ENCODE measurements at places on chromosomes 13 and 19.

- no peak for DNase-seq
These were observed 25.0 kb upstream of the LAMP1 start for GRCh38 chr13:113272031-113272430.

DNA sequence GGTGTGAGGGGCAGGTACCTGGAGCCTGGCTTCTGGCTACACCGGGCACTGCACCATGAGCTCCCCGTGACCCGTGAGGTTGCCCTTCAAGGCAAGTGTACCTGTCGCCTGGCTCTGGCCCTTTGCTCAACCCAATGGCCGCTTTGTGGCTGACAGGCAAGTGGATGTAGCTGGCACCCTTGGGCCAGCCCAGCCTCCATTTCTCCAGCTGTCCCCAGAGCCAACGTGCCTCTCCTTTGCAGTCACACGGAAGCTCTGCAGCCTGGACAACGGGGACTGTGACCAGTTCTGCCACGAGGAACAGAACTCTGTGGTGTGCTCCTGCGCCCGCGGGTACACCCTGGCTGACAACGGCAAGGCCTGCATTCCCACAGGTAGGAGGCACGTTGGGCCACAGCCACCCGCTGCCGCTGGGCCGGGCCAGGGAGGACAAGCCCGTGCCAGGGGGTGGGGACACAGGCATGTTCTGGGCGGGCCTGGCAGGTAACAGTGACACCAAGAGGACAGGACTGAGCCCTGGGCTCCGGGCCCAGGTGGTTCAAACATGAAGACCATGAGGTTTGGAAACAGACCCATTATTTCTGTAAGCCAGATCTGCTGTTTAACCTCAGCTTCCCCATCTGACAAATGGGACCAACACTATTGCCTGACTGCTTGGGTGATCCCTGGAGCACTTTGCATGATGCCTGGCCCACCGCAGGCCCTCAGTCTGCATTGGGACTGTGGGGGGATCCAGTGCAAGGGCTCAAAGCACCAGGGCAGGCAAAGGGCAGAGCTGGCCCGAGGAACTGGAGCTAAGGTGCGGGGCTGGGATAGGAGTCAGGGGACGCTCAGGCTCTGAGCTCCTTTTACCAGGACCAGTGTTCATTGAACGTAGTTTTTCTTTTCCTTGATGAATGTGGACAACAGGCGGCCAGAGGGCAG is 17.5 kb upstream of the PROZ start:
- no peak for DNase-seq

DNA sequence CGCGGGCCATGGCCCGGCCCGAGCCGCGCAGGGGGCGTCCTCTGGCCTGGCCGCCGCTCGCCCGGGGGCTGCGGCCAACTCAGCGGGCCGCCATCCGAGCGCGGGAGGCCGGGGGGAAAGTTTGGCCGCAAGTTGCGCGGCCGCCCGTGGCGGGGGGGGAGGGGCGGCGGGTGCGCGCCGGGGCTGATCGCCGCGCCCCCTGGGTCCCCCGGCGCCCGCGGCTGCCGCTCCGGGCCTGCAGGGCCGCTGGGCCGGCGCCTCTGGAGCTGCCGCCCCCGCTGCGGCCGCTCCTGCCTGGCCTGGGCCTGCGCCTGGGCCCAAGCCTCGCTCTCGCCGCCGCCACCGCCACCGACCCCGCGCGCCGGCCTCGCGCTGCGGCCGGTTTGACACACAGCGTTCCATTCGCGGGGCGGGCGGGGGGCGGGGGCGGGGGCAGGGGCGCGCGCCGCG is at the start of gene NR2F6:
Gene NR2F6 (minus strand): TSS at position 385 of the 450 bp plus-strand sequence. CDS start 699 bp downstream, outside the sequence.
- DNase-seq: no peak

DNA sequence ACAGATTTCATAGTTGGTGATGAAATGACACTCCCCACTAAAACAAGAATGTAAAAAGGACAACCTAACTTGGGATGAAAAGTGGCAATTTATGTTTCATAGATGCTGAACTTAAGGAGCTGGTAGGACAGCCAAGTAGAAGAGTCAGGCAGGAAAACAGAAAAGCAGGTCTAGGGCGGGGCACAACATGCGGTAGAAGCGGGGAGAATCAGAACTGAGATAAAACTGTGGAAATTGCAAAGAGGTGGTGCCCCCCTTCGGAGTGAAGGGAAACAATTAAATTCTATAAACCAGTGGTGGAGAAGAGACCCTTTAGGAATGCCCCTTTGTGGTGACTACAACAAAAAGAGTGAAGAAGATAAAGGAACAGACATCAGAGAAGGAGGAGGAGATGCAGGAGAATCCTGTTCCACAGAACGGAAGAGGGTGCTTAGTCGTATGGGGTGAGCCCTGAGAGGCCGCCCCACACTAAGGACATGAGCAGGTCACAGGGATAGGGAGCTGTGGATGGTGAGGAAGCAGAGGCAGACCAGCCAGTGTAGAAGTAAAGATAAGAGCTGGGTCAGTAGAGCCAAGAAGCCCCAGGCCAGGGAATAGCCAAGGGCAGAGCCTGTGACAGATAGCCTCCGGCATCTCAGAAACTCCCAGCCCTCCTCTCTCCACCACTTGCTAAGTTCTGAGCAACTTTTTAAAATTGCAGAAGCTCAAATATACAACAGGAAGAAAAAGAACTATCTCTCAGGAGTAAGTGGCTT is 100.3 kb upstream of the DOCK9 start:
- no peak for DNase-seq

DNA sequence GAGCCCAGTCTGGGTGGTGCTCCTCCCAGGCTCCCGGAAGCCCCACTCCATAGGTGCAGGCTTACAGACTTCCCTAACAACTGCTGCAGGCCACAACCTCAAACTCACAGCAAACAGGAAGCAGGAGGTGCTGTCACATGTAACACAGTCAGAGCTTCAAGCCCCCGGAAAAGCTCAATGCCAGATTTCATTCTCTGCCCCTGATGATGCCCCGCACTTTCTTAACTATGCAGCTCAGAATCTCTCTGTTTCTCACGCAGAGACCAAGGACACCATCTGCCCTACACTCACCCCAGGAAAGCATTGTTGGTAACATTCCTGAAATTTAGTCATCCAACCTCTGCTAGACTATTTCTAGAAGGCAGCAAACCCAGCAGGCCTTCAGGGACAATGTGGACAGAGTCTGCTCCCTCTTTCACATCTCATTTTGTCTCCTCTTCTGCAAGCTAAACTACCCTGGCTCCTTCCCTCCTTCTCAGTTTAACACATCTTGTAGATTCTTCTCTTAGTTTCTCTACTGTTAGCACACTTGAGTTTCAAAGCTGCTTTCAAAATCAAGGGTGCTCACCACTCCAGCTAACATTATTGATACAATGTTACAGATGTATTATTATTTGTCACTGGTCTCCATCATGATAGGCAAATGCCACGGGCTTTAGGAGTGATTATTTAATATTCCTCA is 162.5 kb downstream of the KCTD12 start:
- peak; percentile 44 for DNase-seq

DNA sequence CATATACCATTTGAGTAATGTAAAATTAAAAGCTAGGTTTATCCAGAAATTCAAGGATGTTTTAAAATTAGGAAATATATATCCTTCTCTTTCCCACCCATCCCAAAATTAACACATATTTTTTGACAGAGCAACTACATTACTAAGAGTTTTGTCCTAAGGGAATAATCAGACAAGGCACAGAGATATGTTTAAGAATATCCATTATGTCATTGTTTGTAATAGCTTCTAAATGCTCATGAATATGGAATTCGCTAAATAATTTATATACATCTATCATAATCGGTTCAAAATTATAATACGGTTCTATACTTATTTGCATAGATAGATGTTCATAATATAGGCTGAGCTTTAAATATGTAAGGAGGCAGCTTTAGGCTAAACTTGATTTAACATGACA is 9.8 kb downstream of the UBL3 start:
- DNase-seq: no peak

DNA sequence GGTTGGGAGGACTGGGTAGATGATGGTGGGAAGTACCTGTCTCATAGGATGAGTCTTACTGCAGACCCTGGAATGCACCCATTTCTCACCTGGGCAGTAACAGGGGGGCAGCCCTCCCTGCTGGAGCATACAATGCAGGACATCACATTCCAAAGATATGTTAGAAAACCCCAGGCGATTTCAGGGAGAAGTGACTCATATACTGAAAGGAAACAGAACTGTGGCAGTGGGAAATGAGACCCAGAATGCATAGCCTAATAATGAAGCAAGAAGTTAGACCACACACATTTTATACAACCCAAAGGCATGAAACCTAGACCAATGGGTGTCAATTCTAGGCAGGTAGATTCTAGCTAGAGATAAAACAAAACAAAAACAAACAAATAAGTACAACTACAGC is 402.7 kb downstream of the IRS2 start:
- no peak for DNase-seq

DNA sequence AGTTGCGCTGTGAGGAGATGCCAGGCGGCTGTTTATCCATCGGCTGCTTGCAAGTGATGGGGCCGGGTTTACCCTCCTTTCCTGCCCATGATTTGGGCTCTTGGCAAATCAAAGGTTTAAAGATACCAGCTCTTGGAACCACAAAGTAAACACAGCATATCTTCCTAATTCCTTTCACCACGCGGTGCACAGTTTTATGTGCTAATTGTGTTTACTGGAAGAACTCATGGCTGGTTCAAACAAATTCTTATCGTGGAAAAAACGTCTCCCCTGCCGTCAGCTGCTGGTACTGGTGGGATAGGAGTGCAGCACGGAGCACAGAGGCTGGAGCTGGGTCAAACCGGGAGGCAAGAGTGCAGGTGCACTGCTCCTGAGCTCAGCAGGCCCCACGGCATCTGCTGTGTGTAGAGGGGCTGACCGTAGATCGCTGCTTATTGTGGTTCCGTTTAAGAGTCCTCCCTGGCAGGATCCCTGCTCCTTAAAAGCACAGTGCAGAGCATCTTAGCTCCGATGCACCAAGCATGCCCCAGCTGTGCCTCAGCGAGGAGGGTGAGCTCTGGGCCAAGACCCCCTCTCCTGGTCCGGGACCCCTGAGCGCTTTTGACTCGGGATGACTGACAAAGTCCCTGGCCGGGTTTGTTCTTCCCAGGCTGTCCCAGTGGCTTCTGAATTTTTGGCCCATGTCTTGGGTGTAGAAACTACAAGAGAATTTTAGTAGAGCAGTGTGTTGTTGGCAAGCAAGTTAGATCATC is 51.3 kb upstream of the GAS6 start:
- no peak for DNase-seq

Measured in HS-5 (cell line).